IMR-90 (cell line): ENCODE measurements at places on chromosomes 3 and 15. TPM values are rescaled to one million over a fixed set of nuclear protein-coding genes. Genes with fewer than 3 reads are reported as not detected.

SFMBT1 gene
- total RNA-seq = 1.8 and 3.6 TPM in 2 replicates

HMCES gene
- 25.8 and 26.0 TPM in 2 replicates for total RNA-seq

KNG1 gene
- total RNA-seq = not detected in 2 replicates

SMAD6 gene
- total RNA-seq = 3.6 and 4.8 TPM in 2 replicates

UTS2B gene
- total RNA-seq = 0.72 and 0.83 TPM in 2 replicates

CATSPER2 gene
- 0.28 and 11.3 TPM in 2 replicates for total RNA-seq

TMCC1 gene
- total RNA-seq = 7.2 and 7.3 TPM in 2 replicates

DET1 gene
- total RNA-seq = 8.6 and 9.1 TPM in 2 replicates

GOLGA6B gene
- not detected in 2 replicates for total RNA-seq

PLA2G4D gene
- total RNA-seq = not detected in 2 replicates

AHSG gene
- not detected in 2 replicates for total RNA-seq

SLC28A2 gene
- total RNA-seq = not detected in 2 replicates

PRR23E gene
- not detected in 2 replicates for total RNA-seq

SNTN gene
- not detected in 2 replicates for total RNA-seq

DNA sequence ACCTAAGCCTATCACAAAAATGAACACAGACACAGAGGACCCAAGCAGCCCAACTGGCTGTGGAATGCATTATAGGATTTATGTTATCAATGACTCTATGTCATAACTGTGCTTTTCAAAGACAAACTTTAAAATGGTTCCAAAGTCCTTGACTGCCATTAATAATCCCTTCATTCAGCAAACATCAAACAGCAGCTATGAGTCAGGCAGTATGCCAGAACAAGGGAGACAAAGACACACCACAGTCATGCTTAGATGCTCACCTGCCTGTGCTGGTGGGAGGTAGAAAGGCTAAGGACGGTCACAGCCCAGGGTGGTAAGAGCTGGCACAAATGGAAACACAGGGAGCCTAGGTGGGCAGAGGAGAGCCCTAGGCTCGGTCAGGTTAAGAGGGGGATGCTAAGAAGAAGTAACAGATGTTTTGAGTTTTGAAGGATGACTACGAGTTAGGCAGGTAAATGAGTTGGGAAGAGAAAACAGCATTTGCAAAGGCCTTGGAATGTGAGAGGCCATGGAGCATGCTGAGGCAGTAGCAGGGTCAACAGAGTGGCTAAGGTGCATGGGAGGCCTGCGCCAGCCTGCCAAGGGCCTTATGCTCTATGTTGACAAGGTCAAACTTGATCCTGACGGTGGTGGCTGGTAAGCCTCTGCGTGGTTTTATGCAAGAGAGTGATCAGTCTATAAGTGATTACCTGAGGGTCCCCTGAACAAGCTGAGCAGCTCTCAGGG is 23.0 kb downstream of the NMNAT3 start:
- DNase-seq = no peak

DNA sequence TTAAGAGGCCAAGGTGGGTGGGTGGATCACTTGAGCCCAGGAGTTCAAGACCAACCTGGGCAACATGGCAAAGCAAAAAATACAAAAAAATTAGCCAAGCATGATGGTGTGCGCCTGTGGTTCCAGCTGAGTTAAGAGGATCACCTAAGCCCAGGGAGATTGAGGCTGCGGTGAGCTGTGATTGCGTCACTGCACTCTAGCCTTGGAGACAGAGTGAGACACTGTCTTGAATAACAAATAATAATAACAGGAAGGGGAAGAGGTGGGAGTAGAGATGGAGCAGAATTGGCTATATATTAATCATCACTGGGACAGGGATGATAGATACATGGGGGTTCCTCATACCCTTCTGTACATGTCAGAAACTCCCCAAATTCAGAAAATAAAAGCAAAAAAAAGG is 23.8 kb upstream of the NMB start:
- DNase-seq = peak; percentile 49

DNA sequence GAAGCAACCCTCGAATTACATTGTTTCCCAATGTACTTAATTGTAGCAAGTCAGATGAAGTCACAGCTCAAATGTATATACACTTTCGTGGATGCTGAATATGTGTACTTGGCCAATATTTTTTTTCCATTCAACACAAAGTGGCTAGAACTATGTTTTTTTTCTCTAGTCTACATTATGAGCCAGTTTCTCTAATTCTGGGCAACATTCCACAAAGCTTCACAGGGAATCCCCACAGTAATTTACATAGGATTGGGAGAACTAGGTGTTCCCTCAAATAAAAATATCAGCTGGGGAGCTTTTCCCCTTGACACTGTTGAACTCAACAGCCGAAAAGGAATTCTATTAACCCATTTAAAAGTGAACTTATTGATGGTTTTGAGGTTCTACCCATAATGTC is 493.1 kb downstream of the MECOM start:
- no peak for DNase-seq

DNA sequence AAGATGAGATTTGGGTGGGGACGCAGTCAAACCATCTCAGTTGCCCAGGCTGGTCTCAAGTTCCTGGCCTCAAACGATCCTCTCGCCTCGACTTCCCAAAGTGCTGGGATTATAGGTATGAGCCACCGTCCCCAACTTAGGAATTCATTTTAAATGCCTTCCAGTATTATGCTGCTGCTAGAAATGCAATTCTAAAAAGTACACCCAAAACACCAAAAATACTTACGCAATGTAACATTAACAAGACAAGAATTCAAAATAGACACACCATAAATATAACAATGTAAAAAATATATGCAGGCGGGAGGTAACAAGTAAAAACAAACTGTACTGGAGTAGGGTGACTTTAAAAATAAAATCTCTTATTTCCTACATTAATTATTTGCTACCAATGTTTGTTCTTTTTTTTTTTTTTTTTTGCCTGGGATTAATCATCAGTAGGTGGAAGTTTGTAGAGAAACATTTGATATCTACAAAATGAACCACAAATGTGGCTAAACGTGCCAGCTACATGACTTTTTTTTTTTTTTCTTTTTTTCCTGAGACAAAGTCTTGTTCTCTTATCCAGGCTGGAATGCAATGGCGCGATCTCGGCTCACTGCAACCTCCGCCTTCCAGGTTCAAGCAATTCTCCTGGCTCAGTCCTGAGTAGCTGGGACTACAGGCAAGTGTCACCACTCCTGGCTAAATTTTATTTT is 56.8 kb downstream of the SETMAR start:
- DNase-seq = no peak

GRCh38 chr15:83626171-83626802 is 27.6 kb upstream of the ADAMTSL3 start:
- DNase-seq = no peak

GRCh38 chr15:79874242-79874641 is 22.6 kb downstream of the MTHFS start:
- DNase-seq = no peak

GRCh38 chr3:180762866-180763265 is 83.6 kb upstream of the CCDC39 start:
- DNase-seq = no peak

GRCh38 chr3:63470745-63471144 is 181.7 kb upstream of the SNTN start:
- no peak for DNase-seq

GRCh38 chr3:171000281-171000680 is 26.2 kb downstream of the SLC2A2 start:
- DNase-seq = peak; percentile 11

- no peak for DNase-seq
Measured at GRCh38 chr3:33149342-33149741, 35.5 kb downstream of the CRTAP start.

GRCh38 chr15:58081456-58081855 is 15.9 kb upstream of the ALDH1A2 start:
- no peak for DNase-seq

DNA sequence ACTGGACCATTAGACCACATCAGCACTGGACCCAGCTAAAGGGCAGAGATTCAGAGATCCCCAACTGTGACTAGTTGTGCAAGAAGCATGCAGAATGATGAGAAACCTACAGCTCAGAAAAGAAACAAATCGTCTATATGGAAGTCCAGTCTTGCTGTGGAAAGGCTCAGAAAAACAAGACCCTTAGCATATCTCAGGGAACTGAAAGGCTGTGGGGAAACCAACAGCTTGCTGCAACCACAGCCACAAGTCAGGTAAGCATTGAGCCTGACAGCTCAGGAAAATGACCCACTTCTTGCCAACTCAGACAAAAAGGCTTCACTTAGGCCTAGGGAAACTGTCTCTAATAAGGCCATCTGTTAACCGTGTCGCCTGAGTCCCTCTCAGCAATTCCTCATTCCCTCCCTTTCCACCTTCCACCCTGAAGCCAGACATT is 145.6 kb downstream of the LSAMP start:
- no peak for DNase-seq

- DNase-seq = no peak
Measured at GRCh38 chr15:27222479-27222878, 251.5 kb downstream of the GABRG3 start.

DNA sequence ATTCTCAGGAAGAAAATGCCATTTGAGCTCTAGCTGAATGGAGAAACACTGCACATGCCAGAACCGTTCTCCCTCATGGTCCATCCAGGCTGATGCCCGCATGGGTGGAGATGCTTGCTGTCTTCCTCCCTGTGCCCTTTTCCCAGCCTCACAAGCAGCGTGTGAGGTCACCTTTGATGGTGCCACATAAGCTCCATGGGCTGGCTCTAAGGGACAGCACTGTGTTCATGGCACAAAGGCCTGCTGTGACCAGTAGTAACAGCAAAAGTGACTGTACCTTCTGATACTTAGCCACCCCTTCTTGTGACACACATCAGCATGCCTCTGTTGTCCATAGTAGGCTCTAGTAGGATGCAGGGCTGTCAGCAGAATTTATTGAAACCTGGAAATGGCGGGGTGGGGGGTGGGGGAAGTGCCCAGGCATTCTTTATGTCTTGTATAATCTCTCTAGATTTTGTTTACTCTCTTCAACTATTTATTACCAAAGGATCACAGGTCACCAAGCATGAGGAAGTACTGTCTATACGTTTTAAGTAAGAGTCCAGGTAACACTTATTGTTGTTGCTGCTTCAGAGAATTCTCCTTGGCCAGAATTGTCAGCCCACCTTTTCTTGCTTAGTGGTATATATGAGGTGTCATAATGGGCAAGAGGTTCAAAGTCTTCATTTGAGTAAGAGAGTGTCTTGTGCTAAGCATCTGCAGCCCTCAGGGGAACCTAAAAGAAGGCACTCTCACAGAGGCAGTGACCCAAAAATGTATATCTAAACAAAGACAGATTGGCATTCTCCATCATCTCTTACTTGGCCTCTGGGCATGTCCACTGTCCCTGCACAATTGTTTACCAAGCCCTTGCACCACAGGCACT is 56.5 kb downstream of the RAB7A start:
- no peak for DNase-seq

DNA sequence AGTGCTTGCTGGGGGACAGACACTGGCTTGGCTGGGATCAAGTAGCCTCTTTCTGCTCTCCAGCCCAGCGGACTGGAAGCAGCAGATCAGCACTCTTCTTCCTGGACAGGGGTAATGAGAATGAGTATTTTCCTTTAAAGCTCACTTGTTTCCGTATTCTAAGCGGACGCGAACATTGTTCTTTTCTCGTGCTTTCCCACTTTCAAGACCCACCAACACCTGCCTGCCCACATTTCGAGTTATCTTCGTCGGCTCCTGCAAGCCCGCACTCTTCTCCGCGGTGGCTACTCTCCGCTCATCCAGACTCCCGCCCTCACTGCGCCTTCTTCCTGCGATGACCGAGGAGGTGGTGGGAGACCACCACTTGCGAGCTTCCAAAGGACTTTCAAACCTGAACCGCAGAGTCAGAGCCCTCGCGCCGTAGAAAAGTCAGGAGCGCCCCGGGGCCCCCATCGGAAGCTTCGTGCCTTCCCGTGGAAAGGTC is 1.6 kb upstream of the PPM1L start:
- DNase-seq = peak; percentile 53

- no peak for DNase-seq
Measured at GRCh38 chr3:170511371-170511770, 74.5 kb downstream of the SLC7A14 start.

DNA sequence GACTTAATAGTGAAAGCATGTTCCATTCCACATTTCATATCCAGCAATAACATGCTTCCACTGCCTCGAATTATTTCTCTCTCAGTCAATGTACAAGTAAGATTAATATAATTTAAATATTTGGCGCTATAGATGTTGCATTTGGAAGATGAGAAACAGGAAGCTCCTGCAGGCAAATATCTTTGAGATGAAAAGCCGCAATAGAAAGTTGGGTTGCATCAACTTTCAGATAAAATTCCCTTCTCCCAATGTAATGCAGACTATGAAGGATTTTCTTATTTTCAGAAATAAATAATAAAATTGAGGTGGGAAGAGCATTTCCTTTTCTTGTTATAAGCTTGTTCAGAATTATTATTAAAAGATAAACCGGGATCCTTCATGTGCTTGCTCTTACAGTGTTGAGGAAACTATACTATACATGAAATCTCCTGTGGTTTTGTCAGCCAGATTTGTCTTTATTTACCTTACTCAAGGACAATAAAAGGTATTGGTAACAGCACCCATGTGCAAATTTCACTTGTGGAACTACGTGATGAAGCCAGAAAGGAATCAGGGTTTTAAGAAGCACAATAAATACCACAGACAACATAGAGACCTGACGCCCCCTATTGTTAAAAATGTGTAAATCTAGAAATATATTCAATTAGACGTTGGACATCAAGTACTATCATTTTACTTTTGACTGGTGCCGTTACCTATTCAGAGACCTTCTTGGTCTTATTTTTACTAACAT is 307.0 kb downstream of the ARPP21 start:
- DNase-seq = peak; percentile 28

GRCh38 chr3:180516368-180516767 is 85.6 kb upstream of the TTC14 start:
- DNase-seq = no peak

DNA sequence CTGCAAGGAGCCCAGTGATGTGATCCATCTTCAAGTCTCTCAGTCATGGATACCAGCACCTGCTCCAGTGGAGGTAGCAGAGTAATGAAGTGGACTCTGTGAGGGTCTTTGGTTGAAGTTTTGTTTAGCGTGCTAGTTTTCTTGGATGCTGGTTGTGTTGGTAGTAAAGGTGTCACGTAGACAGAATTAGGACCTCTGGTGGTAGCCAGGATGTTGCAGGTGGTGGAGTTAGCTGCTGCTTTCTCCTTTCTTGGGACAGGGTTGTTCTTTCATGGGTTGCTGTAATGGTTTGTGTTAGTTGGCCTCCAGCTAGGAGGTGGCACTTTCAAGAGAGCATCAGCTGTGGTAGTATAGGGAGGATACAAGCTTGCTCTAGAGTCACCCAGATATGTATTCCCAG is 125.2 kb downstream of the ANXA2 start:
- DNase-seq = no peak

DNA sequence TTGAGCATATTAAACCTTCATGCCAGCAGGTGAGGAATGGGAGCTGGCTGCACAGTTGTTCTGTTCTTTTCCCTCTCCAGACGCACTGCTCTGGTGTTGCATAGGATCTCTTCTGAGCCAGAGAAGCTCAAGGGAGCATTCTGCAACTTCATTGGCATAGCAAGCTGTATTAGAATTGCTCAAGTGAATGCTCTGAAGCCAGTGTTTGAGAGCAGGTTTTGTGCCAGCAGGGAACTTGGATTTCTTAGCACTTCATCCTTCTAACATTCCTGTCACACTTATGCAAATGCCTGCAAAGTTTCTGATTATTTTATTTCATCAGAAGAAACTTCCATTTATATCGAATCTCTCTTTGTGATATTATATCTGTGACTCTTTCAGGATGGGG is 366.6 kb downstream of the AGBL1 start:
- DNase-seq = no peak

- DNase-seq = no peak
Measured at GRCh38 chr3:196661400-196661799, 21.9 kb downstream of the NRROS start.

- no peak for DNase-seq
Measured at GRCh38 chr3:140686948-140687347, 9.1 kb downstream of the TRIM42 start.

- no peak for DNase-seq
Measured at GRCh38 chr15:33068511-33068990, 126.0 kb downstream of the FMN1 start.
